Daoy (cell line): ENCODE measurements at places on chromosomes 7 and 10. TPM values are rescaled to one million over a fixed set of nuclear protein-coding genes. Genes with fewer than 3 reads are reported as not detected.

DNA sequence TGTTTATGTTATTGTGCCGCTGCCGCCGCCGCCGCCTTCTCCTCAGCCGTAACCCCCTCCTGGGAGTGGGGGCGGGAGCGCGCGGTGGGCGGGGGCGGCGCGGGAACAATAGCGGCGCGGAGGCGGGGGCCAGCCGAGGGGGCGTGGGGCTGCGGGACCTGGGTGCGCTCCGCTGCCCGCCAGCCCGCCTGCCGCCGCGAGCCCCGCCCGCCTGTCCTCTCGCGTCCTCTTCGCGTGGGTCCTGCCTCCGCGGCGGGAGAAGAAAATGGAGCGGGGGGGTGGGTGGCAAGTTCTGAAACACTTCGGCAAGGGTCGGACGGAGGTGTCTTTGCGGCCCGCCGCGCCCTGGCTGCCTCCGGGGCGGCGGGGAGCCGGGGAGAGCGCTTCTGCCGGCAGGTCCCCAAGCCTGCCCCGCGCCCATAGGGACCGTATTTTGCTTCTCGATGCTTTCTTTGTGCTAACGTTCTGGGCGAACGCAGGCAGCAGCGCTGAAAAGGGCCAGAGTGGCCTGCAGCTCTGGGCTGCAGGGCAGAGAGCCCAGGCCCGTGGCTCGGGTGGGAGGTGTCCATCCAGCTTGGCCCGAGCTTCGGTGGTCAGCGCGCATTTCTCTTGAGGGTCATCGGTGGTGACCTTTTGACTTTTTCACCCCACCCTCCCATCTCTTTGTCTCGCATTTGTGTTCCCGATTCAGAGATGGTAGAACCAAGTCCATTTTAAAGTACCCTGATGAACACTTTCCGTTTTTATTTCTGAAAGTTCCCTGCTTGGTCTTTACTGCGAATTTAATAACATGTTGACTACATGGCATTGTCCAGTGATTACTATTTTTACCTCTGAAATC is 613 bp downstream of the MAPK8 start:
- DNase-seq, result peak; percentile 44

DNA sequence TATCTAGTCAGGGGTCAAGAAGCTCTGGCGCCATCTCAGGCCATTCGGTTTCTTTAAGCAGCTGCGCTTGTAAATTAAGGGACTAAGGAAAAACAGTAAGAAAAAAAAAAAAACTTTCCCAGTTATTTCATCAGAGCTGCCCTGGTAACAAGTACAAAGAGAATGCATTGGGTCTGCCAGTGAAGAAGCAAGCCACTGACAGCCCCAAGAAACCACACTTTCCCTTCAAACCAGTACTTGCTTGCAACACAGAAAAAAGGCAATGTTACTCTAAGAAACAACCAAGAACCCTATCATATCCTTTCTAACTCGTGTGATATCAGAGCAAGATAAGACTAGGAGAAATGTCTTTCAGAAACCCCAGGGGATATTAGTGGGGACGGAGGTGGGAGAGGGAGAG is 40.6 kb upstream of the AOAH start:
- DNase-seq, result no peak

DNA sequence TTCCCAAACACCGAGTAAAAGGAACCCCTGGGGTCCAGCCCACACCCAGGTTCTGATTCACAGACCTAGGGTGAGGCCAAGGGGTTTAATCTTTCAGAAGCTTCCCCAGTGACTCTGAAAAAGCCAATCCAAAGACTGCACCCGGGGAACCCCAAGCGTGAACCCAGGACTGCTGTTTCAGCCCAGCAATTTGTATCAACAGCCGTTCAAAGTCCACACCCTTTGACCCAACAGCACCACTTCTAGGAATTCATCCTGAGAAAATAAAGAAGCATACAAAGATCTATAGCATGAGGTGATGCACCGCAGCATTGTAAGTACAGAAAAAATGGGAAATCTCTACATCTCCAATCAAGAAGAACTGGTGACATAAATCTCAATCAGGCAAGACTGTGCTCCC is 24.4 kb downstream of the DLG5 start:
- no peak for DNase-seq

- no peak for DNase-seq
Measured at GRCh38 chr10:110803239-110803749, 68.4 kb upstream of the PDCD4 start.

DNA sequence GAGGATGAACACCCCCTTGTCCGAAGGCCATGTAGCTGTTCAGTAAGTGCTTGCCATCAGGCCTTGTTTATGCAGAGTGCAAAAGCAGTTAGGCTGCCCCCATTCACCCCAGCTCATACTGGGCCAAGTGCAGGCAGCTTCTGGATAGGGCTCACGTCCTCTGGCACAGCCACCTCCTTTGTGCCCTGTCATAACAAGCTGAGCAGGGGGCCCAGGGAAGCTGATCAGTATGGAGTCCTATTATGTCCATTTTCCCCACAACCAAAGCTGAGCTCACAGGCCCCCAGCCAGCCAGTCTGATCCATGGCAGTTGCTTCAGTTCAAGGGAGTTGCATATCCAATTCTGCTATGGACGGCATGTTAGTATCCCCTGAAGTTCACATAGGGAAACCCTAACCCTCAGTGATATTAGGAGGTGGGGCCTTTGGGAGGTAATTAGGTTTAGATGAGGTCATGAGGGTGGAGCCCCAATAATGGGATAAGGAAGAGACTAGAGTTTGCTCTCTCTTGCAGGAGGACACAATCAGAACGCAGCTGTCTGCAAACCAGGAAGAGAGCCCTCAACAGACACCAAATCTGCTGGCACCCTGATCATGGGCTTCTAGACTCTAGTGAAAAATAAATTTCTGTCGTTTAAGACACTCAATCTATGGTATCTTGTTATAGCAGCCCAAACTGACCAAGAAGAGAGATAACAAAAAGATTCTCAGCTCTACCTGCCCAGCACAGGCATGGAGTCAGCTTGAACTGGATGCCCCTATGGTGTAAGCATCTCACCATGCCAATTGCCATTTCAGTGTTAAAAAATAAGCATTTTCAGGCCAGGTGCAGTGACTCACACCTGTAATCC is 155.9 kb downstream of the FGFR2 start:
- DNase-seq, result no peak

DNA sequence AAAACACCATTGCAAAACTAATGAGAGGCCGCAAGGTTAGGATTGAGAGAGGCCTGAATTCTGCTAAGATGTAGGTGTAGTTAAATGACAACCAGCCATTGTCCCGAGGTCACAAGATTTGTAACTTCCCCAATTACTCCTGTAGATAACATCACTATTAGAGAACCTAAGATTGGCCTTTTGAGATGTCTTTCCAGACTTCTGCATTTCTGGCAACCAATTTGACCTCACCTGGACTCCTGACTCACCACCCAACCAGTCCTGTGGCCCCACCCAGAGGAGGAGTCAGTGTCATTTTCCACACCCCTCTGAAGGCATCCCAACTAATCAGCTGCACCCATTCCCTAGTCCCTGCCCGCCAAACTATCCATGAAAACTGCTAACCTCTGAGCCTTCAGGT is 115.7 kb downstream of the PRKAG2 start:
- DNase-seq, result no peak

DNA sequence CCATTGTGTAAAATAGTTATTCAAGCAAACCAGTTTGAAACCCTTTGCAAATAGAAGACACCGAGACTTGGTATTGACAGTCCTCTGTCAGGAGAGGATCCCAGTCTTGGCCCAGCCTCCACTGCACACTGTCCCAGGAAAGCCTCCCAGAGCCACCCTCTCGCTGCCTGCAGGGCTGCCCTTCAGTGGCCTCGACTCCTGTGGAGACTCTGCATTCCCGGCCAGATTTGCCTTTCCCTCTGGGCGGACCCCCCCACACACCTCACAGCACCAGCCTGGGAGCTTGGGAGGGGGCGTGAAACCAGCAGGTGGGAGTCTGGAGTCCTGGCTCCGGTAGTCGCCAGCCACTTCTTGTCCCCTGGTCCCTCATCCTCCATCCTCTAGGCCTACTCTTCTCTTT is 48.7 kb downstream of the GRK5 start:
- no peak for DNase-seq

Gene DNAJC30
- 0.06 and 1.0 TPM in 2 replicates for total RNA-seq

DNA sequence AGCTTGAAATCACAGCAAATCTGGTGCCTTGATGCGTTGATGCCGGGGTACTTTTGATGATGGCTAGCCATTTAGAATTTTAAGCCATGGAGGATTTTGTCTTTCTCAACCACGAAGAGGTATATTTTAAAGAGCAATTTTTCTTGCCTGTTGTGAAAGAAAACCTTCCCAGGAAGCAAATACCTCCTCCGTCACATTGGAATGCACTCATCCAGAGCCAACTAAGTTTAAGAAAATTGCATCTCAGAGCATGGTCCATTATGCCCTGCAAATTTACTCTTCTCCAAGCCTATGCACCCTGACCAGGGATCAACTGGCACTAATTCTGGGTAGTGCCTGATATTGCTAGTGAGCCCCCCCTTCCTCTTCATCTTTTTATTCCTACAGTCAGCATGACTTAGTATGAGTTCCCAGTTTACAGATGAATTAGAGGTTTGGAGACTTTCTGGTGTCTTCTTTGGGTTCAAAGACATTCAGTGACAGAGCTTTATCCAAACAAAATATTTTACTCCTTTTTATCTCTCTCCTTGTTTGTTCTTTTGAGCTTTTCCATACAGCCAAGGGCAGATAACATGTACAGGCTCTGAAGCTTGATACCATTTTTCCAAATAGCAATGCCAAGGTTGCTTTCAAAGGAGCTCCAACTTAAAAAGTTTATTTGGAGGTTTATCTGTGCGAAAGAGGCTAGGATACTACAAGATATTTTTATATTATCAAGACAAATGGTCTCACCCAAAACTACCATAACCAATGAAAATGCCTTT is 56.6 kb upstream of the ANK3 start:
- no peak for DNase-seq
